ENCODE measurements at places on chromosomes 6 and 20. TPM values are rescaled to one million over a fixed set of nuclear protein-coding genes. Genes with fewer than 3 reads are reported as not detected.

GRCh38 chr6:132190097-132190814 is 211.0 kb downstream of the MOXD1 start:
- DNase-seq: peak; percentile 62

Gene IL17F
- total RNA-seq: not detected

Gene PPP1R14C
- total RNA-seq: not detected

Gene ASIP
- total RNA-seq: not detected

- DNase-seq: no peak
Measured at GRCh38 chr20:6837730-6838129, 70.2 kb downstream of the BMP2 start.

DNA sequence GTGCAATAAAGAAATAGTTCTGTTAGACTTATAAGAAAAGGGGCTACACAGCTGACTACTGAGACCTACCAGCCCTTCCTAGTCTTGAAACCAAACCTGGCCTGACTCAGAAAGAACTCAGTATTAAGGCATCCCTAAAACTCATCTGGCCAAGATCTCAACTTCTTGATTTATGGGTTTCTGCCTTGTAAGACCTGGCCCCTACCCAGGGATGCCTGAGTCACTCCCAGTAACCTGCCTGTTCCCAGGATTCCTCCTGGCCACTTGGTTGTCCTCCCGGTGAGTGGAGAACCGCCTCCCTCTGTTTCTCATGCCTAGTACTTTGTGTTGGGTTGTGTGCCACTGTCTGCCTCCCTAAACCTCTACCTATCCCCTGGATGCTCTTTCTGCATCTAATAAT is 189.4 kb upstream of the PREP start:
- DNase-seq: peak; percentile 89

DNA sequence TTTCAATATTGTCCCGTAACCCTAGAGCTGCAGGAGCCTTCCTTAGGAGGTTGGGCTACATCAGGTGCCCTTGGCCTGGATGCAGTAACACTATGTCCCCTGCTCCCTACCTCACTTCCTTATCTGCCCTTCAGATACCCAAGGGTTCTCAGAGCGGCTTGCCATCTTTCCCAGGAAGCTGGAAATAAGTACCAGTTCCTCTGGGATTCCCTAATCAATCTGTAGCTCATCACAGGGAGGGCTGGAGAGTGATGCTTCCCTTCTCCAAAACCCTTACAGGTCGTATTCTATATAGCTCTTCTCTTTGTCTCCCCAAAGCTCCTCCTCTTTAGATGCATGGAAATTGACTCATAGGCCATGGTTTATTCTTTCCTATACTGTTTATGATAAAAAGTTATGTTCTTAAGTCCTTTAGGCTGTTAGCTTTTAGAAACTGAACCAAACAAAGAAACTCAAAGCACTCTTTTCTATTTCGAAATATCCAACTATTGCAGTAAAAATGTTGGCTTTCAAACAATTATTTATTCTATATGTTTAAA is 4.2 kb downstream of the MYCT1 start:
- no peak for DNase-seq

Gene BMP7
- not detected for total RNA-seq

GRCh38 chr6:165486183-165487137 is 176.6 kb downstream of the PDE10A start:
- no peak for DNase-seq

Gene LINC00237
- not detected for total RNA-seq

- DNase-seq: no peak
Measured at GRCh38 chr20:18728870-18729224, 84.7 kb upstream of the SCP2D1 start.

- DNase-seq: no peak
Measured at GRCh38 chr6:134928151-134928900, 21.6 kb downstream of the ALDH8A1 start.

DNA sequence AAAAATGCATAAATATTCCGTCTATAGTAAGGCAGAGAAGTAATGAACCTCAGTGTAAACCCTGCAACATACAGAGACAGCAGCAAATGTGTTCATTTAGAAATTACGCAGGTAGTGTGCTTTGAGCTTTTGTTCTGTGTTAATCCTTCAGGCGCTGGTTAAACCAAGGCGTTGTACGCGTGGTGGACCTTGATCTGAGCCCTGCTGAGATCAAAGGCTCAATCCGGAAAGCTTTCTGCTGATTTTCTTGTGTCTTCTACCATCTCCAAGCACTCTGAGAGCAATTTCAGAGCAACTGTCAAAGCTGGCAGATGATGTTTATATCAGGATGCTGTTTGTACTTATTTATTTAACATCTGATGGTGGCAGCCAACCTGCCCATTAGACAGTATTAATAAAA is 382.8 kb downstream of the CDH26 start:
- DNase-seq: no peak

GRCh38 chr6:116412270-116412669 is 41.5 kb downstream of the DSE start:
- DNase-seq: no peak

- no peak for DNase-seq
Measured at GRCh38 chr6:42727627-42728026, 5.2 kb upstream of the PRPH2 start.

- no peak for DNase-seq
Measured at GRCh38 chr20:3447321-3447720, 23.5 kb upstream of the ATRN start.

GRCh38 chr20:55605594-55605993 is 399.7 kb downstream of the CBLN4 start:
- no peak for DNase-seq

- no peak for DNase-seq
Measured at GRCh38 chr6:74638412-74638811, 567.4 kb downstream of the COL12A1 start.

- no peak for DNase-seq
Measured at GRCh38 chr6:37624606-37625574, 72.8 kb downstream of the MDGA1 start.

DNA sequence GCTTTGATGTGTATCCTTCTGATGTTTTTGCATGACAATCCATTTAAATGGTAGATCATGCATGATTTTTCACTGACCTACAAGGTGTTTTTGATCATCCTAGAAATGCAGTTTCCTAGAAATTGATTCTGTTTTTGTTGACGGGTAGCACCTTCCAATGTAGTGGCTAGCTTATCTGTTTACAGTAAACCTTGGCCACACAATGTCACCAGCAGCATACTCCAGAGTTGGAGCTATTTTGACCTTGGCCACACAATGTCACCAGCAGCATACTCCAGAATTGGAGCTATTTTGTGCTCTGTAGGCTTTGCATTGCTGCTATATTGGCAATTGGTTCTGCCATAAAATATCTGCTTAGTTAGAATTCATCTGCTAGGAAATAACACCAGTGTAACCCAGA is 74.6 kb upstream of the NAA20 start:
- DNase-seq: no peak

GRCh38 chr20:9321007-9321406 is 193.4 kb upstream of the LAMP5 start:
- no peak for DNase-seq

GRCh38 chr6:12151433-12151820 is 138.7 kb upstream of the EDN1 start:
- DNase-seq: no peak

DNA sequence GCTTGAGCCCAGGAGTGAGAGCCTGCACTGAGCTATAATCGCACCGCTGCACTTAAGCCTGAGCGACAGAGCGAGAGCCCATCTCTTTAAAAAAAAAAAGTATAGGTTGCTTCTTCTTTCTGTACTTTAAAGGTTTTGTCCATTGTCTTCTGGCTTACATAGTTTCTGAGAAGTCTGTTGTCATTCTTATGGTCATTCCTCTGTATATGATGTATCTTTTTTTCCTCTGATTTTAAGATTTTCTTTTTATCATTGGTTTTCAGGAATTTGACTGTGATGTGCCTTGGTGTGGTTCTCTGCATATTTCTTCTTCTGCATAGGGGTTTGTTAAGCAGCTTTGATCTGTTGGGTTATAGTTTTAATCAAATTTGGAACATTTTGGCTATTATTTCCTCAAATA is 29.1 kb downstream of the QRSL1 start:
- DNase-seq: peak; percentile 15

- DNase-seq: no peak
Measured at GRCh38 chr6:46029602-46030001, 13.9 kb upstream of the CLIC5 start.

DNA sequence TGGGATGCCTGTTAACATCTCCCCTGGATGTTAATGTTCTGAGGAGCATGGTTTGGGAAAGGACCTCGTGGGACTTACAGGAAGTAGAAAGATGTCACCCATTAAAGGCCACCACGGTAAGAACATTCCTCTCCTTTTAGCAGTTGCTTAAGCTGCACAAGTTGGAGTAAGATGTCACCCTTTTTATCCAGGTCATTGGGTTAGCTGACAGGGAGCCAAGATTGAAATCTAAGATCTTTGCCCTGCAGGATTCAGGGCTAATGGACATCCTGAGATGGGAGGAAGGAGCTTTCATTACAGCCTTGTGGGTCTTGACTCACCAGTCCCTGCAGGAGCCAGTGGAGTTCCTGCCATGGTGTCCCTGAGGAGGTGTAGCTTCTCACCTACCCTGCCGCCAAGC is 22.1 kb downstream of the PABPC1L start:
- no peak for DNase-seq

DNA sequence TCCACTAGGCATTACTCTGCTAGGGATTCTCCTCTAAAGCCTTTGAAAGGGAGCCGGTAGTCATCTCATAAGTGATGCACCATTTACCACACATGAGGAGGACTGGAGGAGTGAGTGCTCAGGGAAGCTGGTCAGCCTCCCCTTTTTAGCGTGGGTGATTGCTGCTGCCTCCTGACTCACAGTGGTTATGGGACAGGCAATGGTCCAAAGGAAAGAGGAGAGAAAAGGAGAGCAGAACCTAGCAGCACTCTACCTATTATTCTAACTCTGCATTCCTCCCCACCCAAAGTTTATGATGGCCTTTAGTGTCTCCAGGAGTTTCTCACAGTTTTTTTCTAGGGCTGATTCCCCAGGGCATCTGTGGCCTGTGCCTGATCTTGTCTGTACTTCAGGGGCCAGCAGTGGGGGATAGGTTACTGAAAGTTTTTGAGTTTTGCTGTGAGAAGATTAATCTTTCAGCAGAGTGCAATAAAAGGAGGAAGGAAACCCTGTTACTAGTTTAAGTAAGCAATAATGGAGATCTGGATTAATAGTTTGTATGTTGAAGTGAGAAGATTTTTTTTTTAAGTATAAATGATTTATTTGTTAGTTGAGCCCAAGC is 36.4 kb upstream of the GCLC start:
- peak; percentile 4 for DNase-seq

- no peak for DNase-seq
Measured at GRCh38 chr6:31727717-31728671, 1.1 kb downstream of the DDAH2 start.

DNA sequence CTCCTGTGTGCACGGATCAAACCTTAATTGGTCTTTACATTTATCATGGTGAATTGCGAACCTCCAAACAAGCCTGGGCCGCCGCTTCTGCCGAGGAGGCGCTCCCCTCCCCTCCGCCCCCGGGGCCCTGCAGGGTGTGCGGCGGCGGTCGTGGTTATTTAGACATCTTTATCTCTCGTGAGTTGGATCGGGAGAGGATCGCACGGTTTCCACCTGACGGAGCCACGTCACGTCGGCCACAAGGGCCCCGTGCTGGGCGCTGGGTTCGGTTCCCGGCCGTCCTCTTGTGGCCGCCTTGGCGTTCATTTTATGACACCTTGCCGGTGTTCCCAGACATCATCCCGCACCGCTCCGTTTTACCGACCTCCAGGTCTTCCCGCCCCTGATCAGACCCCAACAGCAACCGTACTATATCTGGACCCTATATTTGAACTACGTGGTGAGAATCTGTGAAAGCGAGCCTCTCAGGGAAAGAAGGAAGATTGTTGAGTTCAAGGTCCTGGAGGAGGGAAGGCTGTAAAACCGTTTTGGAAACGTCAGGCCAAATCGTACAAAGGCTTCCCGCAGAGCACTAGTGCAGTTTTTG is 1.3 kb upstream of the CNR1 start:
- DNase-seq: no peak

Gene SMLR1
- not detected for total RNA-seq

Gene CALHM5
- total RNA-seq: 2.1 TPM

- DNase-seq: peak; percentile 89
Measured at GRCh38 chr6:137277971-137278637, 58.9 kb upstream of the IFNGR1 start.

DNA sequence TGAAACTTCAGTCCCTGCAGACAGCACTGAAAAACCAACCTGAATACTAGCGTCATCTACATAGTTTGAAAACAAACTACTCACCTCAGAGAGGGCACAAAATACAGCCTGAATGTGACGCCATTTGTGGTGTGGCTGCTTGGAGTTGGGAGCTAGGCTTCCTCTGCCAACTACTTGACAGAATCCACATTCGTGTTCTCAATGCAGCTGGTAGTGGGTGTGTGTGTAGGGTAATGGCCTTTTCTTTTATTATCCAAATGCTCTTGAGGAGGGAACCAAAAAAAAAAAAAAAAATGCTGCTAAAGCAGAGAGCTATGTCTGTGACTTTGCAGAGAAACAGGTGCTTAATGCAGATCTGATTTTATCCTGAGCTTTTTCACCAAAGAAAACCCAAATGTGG is 207.8 kb downstream of the OTOR start:
- no peak for DNase-seq

DNA sequence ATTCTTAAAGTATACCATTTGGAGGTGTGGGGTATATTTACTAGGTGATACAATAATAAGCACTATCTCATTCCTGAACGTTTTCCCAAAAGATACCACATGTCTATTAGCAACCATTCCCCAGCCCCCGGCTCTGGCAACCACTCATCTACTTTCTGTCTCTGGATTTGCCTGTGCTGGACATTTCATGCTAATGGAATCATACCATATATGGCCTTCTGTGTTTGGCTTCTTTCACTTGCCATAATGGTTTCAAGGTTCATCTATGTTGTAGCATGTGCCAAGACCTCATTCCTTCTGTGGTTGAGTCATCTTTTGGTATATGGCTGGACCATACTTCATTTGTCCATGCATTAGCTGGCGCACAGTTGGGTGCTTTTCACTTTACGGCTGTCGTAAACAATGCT is 39.7 kb downstream of the BCAS4 start:
- peak; percentile 94 for DNase-seq

Gene LY6G5C
- 2.9 TPM for total RNA-seq

Gene BPIFB4
- total RNA-seq: not detected

- no peak for DNase-seq
Measured at GRCh38 chr6:33716890-33717632, 5.6 kb upstream of the UQCC2 start.

DNA sequence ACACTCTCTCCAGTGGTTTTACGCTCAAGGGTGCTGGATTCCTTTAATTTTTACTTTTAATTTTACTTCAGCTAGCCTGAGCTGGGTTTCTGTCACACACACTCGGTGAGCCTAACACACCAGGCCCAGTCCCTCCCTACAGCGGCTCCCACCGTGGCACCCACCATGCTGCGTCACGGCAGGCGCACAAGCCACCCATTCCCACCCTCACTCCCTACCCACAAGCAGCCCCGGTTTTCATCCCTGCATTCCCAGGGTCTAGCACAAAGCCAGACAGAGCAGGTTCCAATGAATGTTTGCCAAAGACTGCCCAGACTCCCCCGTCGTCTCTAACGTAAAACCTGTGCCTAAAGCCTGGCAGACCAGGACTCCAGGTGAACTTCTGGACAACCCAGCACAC is 50.3 kb downstream of the MYH7B start:
- no peak for DNase-seq
